T-cell (primary cell): ENCODE measurements at places on chromosomes 1 and 21.

DNA sequence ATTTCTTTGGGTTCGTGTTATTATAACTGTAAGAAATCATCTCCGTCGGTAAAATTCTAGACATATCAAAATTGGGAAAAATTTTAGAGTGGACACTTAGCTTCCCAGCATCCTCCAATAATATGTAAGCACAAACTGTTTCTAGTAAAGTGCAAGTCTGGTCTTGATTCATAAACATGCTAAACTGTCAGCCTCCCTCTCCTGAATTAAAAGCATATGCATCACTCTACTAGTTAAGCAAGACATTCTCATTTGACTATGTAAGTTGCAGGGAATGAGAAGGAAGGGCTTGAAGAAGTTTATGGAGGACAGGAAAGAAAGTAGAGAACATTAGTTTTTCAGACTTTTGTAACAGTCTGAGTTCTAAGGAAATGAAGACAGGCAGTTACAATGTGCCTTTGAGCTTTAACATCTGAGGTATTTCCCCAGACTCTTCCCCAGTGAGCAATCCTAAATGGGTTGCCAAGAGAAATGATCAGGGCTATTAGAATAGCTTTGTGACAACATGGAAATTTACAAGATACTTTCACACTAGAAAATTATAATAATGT is 90.0 kb downstream of the TYW3 start:
- no peak for DNase-seq

DNA sequence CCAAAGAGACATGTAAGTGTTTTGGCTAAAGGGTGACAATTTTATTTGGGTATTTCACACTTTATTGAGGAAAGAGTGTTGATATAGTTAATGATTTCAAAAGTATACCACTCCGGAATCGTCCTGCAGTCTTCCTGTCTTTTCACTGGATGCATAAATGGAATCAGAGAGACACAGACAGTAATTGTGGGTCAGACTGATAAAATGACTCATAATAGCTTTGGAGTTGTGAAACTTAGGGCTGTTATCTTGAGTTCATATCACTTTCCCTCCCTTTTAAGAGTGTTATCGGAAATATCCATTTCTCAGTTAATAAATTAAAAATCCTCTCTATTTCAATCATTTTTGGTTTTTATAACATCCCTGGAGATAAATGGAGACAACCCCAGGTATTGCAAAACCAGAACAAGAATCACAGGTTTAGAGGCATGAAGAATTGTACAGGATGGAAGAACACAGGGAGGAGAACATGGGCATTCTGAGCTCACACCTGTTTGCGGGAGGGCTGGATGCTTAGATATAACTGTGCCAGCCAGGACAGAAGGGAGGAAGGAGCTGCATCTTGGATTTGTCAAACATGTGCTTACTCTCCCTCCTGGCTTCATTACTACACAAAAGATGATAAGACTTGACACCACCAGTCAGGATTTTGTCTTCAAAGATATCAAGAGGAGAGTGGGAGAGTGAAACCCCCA is 185.4 kb downstream of the LMO4 start:
- no peak for DNase-seq

GRCh38 chr1:68223687-68224086 is 8.6 kb downstream of the WLS start:
- no peak for DNase-seq

GRCh38 chr1:92567211-92567868 is 80.6 kb upstream of the GFI1 start:
- DNase-seq, result no peak

DNA sequence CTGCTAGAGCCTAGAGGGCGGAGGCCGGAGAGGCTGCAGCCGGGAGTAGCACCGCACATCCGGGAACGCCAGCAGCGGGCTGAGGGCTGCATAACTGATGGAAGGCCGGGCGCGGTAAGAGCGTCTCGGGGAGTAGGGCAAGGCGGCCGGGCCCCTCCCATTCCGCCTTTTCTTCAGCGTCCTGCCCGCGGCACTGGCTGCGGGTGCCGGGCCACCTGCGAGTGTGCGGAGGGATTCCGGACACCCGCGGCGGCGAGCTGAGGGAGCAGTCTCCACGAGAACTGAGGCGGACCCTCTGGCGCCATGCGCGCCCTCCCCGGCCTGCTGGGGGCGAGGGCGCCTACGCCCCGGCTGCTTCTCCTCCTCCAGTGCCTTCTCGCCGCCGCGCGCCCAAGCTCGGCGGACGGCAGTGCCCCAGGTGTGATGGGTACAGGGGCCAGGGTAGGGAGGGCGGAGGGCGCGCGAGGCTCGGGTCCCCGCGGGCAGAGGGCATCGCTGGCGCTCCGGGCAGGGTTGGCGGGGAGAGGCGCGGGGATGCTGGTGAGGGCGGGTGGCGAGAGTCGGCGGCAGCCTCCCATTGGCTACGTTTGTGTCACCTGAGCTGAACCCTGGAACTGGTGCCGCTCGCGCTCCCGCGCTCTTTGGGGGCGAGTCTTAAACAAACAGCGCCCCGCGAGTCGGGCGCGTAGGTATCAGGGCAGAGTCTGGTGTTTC is 334.4 kb downstream of the SRGAP2C start:
- peak; percentile 75 for DNase-seq

- no peak for DNase-seq
Observed at GRCh38 chr1:71030026-71030425, 17.6 kb downstream of the PTGER3 start.

- no peak for DNase-seq
Observed at GRCh38 chr1:117290890-117291289, 76.4 kb upstream of the MAN1A2 start.
